Stimulated activated naive CD4-positive, alpha-beta T cell treated with Interleukin-2 at 50 U/mL for 16 hours (primary cell): ENCODE measurements at places on chromosomes 7 and 10.
A peak's percentile ranks its signal among the peaks of the same experiment; 100 is the strongest.

GRCh38 chr7:116897661-116898060 is 35.3 kb downstream of the CAPZA2 start:
- no peak for DNase-seq

GRCh38 chr10:4080225-4080805 is 295.3 kb upstream of the KLF6 start:
- DNase-seq = no peak

DNA sequence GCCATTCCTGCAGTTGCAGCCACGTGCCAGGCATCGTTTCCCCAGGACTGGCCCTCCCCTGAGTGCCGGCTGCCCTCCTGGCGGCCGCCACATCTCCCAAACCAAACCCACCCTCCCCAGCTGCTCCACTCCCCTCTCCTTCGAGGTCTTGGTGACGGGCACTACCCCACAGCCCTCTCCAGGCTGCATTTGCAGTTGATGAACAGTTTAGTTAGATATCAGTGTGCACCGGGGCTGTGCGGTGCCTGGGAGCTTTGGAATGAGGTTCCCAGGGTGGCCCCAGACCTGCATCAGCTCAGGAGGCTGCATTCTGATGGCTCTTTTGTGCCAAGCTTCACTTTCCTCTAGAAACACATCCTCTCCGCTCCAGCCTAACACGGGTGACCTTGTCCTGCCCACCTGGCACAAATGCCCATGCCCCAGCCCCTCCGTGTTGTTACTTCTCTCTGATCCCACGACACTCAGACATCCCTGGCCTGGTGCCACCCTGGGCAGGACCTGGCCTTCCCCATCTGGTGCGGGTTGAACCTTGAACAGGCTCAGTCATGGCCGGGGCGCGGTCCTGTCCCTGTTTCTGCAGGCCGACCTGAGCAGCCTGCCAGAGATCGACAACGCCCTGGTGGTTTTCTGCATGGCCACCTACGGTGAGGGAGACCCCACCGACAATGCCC is 14.5 kb downstream of the TMEM120A start:
- DNase-seq = no peak

DNA sequence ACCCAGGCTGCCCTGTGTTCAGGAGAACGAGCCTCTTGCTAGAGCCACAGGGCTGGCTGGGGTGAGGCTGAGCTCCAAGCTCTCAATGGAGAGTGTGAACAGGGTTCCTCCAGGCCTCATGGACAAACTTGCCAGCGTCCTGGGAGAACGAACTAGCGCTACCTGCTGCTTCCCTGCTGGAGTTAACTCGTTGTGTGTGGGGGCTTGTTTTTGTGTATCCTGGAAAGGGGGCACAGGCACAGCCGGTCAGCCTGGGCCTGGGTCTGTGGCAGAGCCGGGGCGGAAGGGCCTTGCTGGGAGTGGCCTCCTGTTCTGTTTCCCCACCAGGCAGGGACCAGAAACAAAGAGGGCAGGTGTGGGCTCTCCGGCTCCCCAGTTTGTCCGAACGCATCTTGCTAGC is 259.2 kb downstream of the DNAJB6 start:
- DNase-seq = no peak

- DNase-seq = no peak
These were observed 6.6 kb downstream of the ADRA2A start for GRCh38 chr10:111083222-111084095.

GRCh38 chr10:117075064-117075463 is 63.0 kb downstream of the VAX1 start:
- DNase-seq = no peak

- DNase-seq = no peak
These were observed 16.1 kb upstream of the DMBT1 start for GRCh38 chr10:122544493-122544892.

- DNase-seq = no peak
These were observed 35.1 kb downstream of the ZNF438 start for GRCh38 chr10:30996481-30997005.

DNA sequence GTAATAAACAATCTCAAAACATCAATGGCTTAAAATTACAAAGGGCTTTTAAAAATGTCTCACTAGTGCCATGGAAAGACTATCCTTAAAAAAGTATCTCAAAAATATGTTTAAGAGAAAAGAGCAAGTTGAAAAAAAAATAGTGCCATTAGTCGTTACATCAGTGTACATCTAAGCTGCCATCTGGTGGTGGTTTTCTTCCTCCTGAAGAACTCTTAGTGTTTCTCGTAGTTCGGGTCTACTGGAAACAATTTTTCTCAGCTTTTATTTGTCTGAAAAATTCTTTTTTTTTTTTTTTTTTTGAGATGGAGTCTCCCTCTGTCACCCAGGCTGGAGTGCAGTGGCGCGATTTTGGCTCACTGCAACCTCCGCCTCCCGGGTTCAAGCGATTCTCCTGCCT is 5.9 kb upstream of the GARIN1A start:
- no peak for DNase-seq

DNA sequence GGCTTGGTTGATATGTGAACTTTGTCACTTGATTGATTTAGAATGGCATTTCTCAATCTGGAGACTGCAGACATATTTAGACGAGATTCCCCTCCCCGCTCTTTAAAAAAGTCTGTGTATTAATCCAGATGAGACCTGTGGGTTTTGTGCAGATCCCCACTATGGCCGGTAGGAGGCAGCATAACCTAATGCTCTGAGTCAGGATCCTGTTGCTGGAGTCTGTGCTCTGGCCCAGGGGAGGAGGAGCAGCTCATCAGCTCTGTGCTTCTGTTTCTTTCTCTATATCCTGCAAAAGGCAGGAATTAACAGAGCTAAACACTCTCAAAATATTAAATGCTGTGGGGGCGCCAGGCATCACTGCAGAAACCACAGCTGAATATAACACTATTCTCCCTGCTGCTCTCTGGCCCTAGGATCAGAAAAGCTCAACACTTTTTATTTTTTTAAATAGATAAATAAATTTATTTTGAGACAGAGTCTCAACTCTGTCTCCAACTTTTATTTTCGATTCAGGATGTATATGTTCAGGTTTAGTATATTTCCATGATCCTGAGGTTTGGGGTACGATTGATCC is 23.9 kb upstream of the SEPHS1 start:
- DNase-seq = peak; percentile 28

DNA sequence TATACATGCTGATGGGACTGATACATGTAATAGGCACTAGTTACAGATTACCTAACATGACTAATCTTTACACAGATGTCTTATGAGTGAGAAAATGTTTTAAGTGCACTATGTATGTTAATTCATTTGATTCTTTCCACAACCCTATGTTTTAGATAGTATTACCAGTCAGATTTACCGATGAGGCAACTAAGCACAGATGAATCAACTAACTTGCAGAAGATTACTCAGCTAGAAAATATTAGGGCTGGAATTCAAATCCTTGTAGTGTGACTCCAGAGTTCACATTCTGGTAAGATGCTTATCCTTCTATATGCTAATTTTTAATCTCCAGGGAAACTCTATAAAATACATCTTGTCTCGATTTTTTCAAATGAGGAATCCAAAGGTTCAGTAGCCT is 964.9 kb downstream of the REEP3 start:
- no peak for DNase-seq

GRCh38 chr7:140902303-140902953 is 22.3 kb downstream of the BRAF start:
- no peak for DNase-seq

DNA sequence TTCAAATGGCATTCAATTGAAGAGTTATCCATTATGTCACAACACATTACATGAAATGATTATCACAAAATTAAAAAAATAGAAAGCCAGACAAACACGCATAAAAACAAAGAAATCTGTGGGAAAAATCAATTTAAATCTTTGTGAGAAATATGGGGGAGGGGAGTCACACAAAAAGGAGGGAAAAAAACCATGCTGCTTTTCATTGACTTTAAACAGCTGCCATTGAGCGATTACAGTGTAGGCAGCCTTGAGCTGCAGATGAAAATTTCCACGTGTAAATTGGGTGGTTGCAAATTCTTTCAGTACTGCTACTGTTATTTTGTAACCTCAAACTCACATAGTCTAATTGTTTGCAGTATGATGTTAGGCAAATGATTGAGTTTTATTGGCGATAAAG is 889.9 kb upstream of the PHF14 start:
- no peak for DNase-seq

DNA sequence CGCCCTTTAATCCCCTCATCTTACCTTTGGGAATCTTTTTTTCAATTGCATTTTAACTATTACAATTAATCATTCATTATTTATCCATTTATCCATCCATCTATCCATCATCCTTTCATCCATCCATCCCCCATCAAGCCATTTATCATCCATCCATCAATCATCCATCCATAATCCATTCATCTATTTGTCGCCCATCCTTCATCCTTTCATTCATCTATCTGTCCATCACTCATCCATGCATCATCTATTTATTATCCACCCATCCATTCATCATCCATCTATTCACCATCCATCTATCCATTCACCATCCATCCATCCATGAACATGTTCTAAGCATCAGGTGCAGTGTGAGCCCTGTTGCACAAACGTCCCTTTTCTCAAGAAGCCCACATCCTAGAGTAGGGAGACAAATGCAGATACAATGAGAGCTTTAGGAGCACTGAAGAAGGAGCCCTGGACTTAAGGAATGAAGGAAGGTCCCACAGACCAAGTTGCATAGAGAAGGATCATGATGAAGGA is 199.5 kb downstream of the ADAM12 start:
- no peak for DNase-seq

GRCh38 chr7:105003275-105003674 is 10.7 kb upstream of the KMT2E start:
- peak; percentile 38 for DNase-seq

GRCh38 chr10:29160150-29160617 is 128.7 kb upstream of the LYZL1 start:
- DNase-seq = no peak

DNA sequence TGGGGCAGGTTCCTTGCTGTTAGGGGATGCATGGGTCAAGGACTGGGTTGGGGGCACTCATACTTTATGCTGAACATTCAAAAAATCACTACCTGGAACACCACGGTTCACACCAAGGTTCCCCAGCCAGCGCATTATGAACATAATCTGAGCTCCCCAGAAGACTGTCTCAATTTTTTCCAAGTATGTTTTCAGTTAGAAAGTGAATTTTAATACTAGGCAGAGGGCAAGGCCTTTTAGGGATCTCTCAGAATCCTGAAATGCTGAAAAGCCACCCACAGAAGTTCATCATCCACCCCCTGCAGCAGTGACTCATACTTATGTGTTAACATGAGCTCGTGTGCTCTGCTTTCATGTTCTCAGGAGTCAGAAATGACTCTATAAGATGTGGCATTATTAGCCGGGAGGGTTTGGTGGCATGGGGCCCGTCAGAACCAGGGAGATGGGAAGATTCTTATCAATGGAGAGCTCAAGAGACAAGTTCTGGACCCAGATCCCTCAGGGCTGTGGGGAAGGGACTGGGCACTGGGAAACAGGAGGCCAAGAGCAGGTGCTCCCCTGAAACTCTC is 185.2 kb upstream of the ITGB1 start:
- peak; percentile 62 for DNase-seq

DNA sequence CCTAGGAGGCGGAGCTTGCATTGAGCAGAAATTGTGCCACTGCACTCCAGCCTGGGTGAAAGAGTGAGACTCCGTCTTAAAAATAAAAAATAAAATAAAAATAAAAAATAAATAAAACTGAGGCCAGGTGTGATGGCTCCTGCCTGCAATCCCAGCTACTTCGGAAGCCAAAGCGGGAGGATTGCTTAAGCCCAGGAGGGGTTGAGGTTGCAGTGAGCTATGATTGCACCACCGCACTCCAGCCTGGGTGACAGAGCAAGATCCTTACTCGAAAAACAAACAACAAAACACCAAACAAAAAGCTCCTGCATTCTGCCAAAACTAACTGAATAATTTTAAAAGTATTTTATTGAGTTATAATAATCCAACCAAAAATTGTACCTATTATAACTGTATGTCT is 36.2 kb downstream of the AGAP4 start:
- DNase-seq = no peak

GRCh38 chr10:13867822-13868221 is 281.1 kb downstream of the PRPF18 start:
- DNase-seq = no peak
